Muscle of back (tissue), 13 donors: ENCODE measurements at places on chromosomes 3 and 15.

GRCh38 chr15:67251318-67251717, 3.1 kb downstream of the AAGAB start:
- no peak for DNase-seq

DNA sequence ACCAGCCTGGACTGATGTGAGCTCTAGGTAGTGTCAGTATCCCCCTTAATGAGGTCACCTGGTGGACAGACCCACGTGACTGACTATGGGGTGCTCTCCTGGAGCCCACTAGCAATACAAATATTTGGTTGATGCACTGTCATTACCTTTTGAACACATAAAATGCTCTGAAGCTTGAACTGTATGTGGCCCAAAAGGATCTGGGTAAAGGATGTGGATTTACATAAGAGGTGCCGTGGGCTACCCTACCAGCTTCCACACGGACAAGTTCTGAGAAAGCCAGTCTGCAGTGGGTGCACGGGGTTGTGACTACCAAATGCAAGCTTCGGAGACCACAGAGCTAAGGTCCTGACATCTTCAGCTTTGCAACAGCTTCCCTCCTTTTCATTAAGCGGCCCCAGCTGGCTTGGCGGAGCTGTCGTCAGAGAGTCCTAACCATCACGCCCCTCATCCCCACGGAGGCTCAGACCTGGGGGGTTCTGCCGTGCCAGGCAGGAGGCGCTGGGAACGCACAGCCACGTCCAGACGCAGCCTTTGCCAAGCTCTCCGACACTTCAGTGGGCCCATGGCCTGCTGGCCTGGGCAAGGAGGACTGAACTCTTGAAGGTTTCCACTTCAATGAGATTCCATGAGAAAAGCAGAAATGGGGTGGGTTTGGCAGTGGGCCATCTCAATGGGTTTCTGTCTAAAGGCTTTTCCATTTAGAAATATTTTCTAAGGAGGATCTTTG, 228.3 kb downstream of the ADAMTS17 start:
- DNase-seq = no peak

DNA sequence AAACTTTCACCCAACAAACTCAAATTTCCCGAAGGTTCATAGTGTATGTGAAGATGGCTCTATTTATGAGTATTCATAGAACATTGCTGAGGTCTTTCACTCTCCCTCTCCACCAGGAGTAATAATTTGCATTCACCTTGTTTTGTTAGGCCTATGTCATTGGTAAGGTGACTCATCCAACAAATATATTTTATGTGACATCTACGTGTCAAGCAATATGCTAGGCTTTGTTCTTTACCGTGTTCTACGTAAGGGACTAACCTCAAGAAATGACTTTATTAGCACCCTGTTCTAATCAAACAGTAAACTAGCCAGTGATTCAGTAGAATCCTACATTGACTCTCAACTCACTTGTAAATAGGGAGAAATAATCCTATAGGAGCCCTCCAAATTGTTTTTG, 334.4 kb downstream of the FGF12 start:
- no peak for DNase-seq

GRCh38 chr15:86754846-86755245, 675.2 kb downstream of the AGBL1 start:
- no peak for DNase-seq

GRCh38 chr3:13426591-13426990, 6.5 kb upstream of the NUP210 start:
- no peak for DNase-seq

DNA sequence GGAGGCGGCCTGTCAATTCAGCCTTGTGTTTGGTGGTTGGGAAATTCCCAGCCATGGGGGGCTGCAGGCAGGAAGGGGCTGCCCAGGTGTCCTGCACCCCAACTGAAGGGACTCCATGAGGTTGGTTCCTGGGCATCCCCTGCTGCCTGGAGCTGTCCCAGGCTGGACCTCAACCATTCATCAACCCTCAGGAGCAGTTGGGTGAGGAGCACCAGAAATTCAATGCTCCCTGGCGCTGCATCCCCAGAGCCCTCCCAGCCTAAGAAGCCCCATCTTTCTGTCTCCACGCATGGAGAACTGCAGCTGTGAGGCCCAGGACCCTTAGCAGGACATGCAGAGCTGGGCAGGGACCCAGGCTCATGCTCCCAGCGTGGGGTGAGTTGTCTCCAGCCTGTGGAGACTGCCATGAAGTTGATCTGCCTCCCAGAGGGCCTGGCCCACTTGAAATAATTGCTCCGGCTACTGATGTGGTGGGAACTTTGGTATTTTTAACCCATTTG, 8.0 kb upstream of the SEMA3B start:
- no peak for DNase-seq

DNA sequence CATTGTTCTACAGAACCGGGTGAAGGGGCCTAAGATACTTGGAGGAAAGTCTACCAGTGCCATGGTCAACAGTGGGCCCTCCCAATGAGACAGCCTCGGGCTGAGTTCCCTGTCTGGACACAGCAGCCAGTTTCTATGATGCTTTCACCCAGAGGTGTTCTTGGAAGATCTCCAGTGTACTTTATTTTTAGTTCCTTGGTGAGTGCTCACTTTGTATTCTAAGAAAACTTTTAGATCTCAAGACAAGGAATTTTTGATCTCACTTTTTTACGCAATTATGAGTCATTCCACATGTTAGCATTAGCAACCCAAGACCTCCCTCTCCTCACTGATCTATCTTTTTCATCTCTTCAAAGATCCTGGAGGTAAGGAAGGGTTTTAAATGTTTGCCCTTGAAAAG, 287.7 kb downstream of the RORA start:
- no peak for DNase-seq
